ENCODE measurements at places on chromosomes 11 and 22.

DNA sequence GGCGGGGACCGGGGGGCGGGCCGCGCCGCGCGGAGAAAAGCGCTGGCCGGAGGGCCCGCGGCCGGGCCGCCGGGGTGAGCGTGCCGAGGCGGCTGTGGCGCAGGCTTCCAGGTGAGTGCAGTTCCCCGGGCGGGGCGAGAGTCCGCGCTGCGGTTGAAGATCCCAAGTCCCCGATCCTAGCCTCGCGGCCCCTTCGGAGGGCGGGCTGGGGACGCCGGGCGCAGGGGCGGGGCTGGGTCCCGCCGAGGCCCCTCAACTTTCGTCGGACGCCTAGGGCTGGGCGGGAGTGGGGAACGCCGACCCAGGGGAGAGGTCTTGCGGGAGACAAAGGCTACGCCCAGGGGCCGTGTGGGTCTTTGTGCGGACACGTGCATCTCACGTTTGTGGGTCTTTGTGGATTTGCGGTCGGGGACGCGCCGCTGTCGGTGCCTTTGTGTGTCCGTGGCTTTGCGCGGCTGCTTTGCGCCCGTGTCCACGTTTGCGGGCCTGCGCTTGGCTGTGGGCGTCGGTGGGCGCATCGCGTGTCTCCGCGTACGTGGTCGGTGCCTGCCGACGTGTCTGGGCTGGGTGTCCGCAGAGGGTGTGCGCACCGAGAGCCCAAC, at the start of gene TSKU:
Gene TSKU (plus strand): TSS at position 63 of the 602 bp plus-strand sequence. CDS start 12,261 bp downstream, outside the sequence.
- no peak for DNase-seq

- DNase-seq = no peak
These were observed 45.1 kb upstream of the FAM181B start for GRCh38 chr11:82778776-82779175.

DNA sequence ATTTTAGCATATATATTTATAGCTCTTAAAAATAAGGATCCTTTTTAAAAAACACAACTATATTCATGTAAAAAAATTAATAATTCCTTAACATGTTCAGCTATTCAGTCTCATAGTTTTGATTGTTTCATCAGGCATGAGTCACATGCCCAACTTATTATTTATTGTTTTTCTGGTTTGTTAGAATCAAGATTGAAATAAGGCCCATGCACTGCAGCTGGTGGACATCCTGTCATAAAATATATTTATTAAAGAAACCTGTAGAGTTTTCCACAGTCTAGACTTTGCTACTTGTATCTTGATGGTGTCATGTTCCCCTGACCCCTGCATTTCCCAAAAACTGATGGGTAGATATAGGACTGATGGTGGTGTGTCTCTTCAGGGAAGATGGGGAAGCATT, 77.4 kb downstream of the PARVA start:
- no peak for DNase-seq

GRCh38 chr11:6350486-6350885, 30.2 kb upstream of the CAVIN3 start:
- no peak for DNase-seq

GRCh38 chr11:62535802-62536201, 10.8 kb downstream of the AHNAK start:
- no peak for DNase-seq

GRCh38 chr11:130145311-130145812, 14.2 kb upstream of the ST14 start:
- no peak for DNase-seq

GRCh38 chr11:117840881-117841550, 16.5 kb upstream of the FXYD2 start:
- DNase-seq = no peak

DNA sequence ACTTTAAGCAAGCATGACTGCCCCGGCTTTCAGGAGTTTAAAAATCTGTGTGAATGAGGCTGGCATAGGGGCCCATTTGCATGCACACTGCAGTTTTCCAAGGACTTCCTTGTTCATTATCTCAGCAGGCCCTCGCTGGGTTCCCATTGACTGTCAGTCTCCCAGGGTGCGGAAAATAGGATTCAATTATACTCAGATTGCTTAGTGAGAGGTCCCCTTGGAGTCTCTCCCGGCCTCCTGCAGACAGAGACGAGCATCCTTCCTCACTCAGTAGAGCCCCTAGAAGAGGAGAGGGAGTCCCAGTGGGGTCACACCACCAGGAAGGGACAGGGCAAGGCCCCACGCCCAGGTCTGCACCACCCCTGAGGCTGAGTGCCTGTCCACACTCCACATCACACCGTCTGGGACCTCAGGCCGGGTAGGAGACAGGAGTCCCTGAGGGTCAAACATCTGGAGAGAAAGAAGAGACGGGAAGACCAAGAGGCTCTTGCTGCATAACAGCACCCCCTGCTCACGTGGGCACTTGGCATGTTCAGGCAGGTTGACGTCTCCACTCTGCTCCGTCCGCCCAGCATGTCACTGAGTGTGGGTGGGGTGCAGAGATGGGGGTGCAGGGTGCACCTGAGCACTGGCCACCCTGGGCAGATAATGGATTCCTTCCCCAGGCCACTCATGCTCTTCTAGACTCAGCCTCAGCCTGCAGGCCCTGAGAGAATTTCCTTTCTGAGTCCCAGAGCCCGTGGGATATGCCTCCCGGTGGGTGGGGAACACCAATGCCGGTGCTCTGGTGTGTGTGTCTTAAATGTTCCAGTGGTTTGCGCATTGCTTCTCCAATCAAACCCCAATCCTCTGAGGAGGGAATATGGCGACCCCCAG, 58.8 kb downstream of the MCM5 start:
- no peak for DNase-seq

GRCh38 chr22:49884075-49884474, 30.4 kb downstream of the ZBED4 start:
- no peak for DNase-seq

- DNase-seq = no peak
These were observed 553 bp downstream of the CD3D start for GRCh38 chr11:118341815-118342489.

DNA sequence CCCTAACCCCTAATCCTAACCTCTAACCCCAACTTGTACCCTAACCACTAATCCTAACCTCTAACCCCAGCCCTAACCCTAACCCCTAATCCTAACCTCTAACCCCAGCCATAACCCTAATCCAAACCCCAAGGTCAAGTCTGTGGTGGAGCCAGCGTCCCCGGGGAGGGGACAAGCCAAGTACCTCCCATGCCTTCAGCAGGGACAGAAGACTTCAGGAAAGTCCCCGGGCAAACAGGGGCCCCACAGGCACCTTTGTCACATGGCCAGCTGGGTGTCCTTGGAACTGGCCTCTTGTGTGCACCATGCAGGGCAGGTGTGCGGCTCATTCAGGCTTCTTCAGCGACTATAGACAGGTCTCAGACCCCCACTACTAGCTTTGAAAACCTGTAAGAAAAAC, 555.8 kb downstream of the BRD1 start:
- no peak for DNase-seq

DNA sequence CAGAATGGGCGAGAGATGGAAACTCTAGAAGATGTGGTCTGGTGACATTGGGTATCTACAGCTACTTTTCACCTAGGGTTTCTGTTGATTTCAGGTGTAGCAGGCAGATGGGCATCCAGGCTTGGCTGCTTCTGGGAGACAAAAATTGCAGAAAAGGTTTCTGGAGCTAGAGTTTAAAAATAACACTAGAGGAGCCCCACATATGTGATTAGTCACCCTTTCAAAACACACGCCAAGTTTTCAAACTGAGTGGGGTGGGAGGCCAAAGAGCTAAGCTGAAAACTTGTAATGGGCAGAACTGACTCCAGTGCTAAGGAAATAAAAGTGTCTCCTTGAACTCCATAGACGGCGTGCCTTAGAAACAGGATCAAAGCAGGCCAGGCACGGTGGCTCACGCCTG, 80.8 kb downstream of the GRK3 start:
- DNase-seq = no peak

GRCh38 chr11:68523743-68524142, 63.2 kb downstream of the PPP6R3 start:
- DNase-seq = no peak

GRCh38 chr11:73359930-73360742, 16.1 kb upstream of the RELT start:
- DNase-seq = peak; percentile 73

DNA sequence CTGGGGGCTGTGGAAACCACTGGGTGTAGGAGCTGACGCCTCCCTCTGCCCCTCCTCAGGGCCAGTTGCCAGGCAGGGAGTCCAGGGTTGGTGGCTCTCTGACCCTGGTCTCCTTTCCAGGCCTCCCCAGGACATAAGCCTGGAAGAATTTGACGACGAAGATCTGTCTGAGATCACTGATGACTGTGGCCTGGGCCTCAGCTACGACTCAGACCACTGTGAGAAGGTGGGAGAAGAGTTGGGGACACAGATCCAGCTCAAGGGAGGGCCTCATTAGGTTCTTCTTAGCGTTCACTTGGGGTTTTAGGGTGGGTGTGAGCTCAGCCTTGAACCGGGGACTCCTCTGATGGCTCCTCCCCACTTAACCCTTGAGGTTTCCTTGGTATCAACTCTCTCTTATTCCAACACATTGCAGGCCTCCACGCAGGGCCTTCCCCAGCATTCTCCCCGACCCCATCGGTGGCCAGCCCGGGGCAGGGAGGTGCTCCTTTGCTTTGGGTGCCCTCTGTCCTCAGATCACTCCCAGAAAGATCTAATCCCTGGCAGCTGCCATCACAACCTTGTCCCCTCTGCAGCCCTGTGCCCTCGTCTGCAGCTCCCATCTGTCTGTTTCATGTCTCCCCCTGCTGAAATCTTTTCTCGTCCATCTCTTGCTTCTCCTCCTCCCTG, 1.2 kb downstream of the MAPK8IP2 start:
- no peak for DNase-seq

DNA sequence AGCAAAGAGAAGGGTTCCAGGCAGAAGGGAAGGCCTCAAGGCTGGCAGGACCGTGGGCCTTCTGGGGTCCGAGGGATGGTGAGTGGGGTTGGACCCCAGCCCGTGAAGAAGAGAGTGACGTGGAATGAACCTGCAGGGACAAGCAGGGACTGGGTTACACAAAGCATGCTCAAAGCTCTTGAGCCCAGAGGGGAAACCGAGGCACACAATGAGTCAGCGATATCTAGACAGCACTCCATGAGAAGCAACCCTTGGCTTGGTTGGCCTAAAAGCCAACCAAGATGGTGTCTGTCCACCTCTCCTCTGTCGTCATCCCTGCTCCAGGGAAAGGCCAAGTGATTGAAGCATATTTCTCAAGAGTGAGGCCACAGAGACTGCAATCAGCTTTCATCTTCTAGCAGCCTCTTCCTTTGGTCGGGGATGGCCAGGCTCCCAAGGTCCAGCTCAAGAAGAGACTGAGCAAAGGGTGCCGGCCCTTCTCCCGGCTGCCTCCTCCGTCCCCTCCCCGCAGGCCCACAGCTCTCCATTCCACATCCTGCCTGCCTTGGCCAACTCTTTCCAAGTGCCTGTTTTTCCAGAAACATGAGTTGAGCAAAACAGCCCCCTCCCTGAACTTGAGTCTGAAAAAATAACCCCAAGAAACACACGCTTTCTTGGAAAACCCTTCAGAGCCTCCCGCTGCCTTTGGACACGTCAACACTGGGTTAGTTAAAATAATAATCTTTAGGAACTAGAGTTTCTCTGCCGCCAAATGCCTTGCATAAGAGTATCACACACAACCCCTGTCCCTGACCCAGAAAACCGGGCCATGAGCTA, 556.6 kb downstream of the MIAT start:
- DNase-seq = no peak

GRCh38 chr22:39524753-39525657, 4.6 kb downstream of the ATF4 start:
- DNase-seq = no peak

GRCh38 chr11:11247576-11247975, 105.5 kb downstream of the CSNK2A3 start:
- no peak for DNase-seq

DNA sequence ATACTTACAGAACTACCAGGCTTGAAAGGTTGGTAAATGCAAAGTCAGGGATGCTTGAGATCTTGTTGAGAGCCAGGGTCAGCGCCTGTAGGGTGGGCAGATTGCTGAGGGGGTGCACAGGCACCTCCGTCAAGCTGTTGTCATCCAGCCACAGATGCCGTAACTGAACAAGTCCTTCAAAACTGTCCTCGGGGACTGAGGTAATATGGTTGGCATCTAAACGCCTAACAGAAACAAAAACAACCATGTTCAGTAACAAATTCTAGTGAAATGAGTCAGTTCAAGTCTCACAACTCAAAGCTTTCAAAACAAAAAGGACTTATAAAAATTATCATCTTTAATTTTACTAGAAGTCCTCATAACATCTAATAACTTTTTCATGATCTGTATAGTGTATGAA, 22.2 kb upstream of the CCDC34 start:
- DNase-seq = peak; percentile 17

DNA sequence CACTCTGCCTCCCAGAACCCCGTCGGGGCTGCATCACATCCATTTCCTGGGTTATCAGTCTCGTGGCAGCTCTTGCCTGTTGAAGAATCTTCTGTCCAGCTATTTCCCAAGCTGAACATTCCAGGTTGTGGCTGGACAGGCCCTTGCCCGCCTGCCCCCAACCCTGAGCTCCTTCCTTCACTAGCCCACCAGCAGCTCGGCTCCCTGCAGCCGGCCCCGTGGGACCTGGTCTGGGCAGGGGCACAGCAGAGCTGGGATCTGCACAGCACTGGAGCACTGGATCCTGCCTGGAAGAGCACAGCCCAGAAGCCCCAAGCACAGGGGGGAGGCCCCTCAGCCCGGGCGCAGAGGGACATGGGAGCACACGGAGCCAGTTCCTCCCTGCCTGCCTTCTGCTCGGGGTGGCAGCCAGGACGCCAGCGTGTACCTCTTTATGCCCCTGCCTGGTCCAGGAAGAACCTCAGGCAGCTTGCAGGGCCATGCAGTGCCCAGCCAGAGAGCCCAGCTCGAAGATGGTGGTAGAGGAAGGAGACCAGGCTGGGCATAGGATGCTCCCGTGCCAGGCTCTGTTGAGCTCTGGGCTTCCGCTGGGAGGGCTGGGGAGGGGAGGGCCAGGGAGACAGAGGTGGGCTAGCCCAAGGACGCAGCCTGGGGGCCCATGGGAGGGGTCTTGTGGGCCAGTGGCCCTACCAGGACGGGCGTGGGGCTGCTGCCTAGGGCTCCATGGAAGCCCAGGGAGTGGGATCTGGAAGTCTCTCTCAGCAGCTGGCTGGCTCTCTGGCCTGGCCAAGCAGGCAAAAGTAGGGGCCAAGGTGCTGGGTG, 16.6 kb upstream of the GNB1L start:
- no peak for DNase-seq

GRCh38 chr22:41036924-41037323, 55.5 kb upstream of the EP300 start:
- no peak for DNase-seq

- no peak for DNase-seq
These were observed 3.8 kb downstream of the AMOTL1 start for GRCh38 chr11:94771951-94772350.

All from NCI-H446 treated with DMSO at 0.1 percent for 48 hours (cell line).